Glutamatergic neuron (in vitro differentiated cells): ENCODE measurements at places on chromosomes 6 and 20. TPM values are rescaled to one million over a fixed set of nuclear protein-coding genes. Genes with fewer than 3 reads are reported as not detected.

DNA sequence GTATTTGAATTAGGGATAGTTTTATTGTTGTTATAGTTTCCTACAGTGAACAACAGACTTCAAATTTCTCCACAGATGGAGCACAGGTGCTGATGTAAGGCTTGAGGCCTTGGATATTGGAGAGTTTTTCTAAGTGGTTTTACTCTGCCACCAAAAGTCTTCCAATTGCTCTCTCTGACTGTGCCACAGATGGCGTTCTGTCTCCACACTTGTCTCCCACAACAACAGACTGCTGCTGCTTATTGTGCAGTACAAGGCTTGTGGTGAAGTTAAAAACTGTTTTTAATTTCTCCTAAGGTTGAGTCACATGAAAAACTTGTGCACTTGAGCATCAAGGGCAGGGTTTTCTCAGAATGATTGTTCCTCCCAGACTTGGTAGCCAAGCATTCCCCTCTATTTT, 460.9 kb upstream of the KHDRBS2 start:
- peak; percentile 13 for DNase-seq

The ETV7 gene
- not detected for total RNA-seq

The BYSL gene
- total RNA-seq: 36.2 TPM

DNA sequence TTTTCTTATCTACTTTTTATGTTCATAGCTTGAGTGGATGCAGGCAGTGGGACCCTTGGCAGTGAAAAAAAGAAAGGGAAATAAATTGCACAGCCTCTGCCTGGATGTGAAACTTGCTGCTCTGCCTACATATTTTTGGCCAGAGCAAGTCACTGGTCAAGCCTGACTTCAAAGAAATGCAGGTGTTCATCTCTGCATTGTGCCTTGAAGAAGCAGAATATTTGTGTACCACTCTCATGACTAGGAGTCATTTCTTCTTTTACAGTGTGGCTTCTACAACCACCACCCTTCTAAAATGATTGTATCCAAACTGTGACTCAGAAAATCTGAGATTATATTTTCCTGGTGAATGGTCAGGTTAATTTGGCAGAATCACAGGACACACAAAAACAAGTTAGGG, 2.5 kb upstream of the KATNA1 start:
- DNase-seq: no peak

The SEMG1 gene
- not detected for total RNA-seq

The SAMD5 gene
- 1.6 TPM for total RNA-seq

DNA sequence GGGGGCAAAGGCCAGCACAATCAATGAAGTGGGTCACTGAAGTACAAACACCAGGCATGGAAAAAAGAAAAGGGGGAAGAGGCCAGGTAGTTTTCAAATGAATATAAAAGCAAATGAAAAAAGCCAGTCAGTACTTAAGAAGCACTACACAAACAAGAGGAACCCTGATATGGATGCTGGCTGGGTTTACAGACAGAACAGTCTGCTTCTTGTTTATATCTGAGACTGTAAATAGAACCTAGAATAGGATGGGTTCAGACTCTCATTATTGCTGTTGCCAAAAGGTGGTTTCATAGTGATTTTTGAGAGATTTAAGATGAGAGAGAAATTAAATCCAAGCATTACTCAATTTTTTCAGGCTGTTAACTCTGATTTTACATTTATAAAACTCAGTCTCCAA, 24.1 kb downstream of the USP45 start:
- DNase-seq: no peak

DNA sequence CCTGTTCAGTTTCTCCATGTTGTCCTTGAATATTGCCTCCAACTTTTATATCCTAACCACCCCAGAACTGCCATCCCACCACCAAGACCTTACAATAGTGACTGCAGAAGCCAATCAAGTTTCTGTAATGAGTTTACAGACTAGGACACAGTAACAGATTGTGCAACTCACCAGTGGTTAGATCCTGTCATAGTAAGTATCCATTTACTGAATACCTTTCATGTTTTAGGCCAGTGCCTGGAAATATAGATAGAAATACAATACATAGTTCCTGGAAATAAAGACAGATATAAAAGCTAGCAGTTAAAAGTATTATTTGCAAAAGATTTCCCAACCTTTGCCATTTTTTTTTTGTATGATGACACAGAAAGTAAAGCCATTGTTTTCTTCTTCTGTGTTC, 471.8 kb upstream of the BTBD3 start:
- no peak for DNase-seq

The PERP gene
- 10.7 TPM for total RNA-seq

- no peak for DNase-seq
Observed at GRCh38 chr20:32893263-32894025, 34.7 kb downstream of the EFCAB8 start.
